ENCODE measurements at places on chromosomes 6 and 20.

DNA sequence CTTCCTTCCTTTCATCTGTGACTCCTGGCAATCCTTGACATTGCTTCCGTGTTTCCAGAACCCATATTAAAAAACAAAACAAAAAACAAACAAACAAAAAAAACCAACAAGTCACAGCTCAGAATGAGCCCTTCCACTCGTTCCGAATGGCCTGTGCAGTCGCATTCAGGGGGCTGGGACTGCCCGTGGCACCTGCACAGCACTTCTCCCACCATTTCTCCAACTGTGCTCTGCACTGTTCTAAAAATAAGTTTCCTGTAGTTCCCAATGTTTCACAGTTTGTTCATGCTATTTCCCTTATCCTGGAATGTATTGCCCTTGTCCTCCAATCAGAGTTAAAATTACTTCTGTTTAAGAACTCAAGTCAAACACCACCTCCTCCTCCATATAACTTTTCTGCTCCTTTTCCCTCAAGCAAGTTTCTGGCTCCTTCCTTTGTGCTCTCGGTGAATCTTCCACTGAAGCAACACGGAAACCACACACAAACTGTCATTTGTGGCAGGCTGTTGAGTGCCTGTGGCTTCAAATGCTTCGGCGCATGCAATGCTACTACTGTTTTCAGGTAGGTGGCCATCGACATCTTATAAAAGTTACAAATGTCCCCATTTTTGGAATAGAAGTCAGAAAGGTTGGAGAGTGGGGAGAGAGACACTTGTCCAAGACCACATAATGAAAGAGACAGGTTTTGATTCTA lies 57.7 kb downstream of the PDE10A start:
- DNase-seq: no peak

- DNase-seq: no peak
These were observed 5.2 kb downstream of the NKAIN4 start for GRCh38 chr20:63248835-63249591.

DNA sequence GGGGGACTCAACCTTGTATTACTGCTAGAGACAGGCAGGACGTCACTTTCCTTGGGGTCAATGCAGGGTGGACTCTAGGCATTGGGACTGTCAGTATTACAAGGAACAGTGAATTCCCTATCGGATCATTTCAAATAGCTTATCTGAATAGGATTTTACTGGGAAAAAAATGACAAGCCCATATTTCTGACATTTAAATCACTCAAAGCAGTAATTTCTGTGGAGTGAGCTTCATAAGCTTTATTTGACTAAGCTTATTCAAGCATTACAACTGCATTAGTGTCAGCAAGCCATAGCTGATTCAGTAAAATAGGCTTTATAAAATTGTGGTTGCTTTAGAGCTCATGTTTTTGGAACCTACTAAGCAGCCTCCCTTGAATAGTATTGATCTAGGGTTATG lies 44.3 kb downstream of the TRDN start:
- DNase-seq: no peak

DNA sequence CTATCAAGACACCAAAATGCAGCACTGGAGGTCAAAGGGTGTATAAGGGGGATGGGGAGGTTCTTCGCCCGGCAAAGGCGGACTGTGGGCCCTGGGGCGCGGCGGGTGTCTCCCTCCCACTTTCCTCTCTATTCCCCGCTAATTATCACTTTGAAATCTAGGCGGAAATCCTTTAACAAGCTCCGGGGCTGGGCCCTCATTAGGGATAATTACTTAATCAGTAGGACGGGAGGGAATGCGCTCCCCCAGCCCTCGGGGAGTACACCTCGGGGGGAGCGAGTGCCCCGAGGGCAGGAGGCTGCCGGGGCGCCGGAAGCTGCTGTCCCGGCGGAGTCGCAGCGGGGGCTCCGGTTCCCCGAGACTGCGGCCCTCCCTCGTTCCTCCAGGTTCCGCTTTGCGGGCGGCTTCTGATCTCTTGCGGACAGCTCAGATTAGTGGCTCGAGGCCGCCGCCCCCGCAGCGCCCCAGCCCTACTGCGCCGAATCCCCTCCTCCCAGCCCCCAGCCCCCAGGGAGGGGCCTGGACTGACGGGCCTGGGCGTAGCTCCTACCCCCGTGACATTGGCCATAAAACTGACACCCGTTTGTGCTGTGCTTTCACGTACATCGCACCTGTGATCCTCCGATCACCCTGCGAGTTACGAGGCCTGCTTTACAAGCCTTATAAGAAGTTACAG lies 14.7 kb downstream of the MUCL3 start:
- peak; percentile 93 for DNase-seq

DNA sequence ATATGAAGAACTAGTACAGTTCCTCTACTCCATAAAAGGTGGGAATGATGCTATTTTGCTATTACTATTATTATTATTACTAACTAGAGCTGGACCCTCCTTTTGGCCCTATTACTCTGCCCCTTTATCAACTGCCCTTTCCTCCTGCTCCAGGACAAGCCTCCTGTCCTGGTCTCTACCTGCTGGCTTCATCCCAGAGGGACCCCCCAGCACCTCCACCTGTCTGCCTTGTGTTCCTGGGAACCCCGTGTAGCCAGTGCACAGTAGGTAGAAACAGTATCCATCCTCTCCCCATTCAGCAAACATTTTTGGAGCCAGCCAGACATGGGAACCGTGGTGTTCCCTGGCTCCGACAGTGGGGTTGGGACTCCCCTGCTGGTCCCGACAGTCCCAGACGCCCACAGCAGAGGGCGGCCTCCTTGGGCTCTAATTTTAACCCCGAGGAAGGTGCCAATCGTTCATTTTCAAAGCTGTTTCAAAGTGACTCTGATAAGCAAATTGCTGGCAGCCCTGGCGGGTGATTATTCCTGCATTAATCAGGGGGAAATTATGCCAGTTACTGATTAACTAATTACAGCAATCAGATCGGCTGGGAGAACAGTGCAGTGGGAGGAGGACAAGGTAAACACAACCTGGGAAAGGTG lies 44.2 kb upstream of the MDGA1 start:
- DNase-seq: peak; percentile 80

- peak; percentile 40 for DNase-seq
These were observed 119.0 kb upstream of the MCHR2 start for GRCh38 chr6:100112855-100113508.

GRCh38 chr6:46990031-46990644 lies 52.0 kb downstream of the ADGRF1 start:
- peak; percentile 78 for DNase-seq

- DNase-seq: no peak
These were observed 13.1 kb downstream of the CDC5L start for GRCh38 chr6:44400572-44400971.

- peak; percentile 88 for DNase-seq
These were observed at the start of gene ALDH5A1 for GRCh38 chr6:24494821-24495795. Gene ALDH5A1 (plus strand): TSS chr6:24494969. CDS start chr6:24494997, 28 bp downstream.

DNA sequence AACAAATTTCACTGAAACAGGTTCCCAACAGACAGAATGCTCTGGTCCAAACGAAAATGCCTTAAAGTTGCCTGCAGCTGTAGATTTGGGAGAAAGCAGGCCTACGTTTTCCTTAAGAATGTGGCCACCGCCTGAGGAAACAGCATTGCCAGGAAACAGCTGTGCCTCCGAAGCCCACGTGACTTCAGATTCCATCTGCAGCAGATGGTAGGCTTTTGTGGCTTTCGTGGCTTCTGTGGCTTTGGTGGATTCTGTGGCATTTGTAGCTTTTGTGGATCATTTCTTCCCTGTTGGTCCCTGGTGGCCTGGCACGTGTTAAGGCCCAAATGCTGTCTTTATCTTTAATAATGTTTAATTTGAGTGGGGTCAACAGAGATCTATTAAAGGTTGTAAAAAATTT lies 222.9 kb downstream of the TTLL2 start:
- DNase-seq: no peak

GRCh38 chr6:112409311-112409710 lies 62.2 kb downstream of the RFPL4B start:
- DNase-seq: no peak

DNA sequence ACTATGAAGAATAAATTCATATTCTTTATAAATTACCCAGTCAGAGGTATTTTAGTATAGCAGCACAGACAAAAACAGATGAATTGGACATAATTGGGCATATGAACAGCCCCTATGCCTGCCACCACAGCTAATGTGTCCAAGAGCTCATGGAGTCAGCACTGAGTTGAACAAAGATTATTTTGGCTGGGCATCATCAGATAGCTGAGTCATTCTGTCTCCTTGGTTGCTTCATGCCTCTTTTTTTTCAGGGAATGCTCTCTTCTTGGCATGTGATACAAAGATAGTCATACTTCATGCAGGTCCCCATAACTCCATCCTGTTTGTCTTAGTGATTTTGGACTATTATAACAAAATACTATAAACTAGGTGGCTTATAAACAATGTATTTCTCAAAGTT lies 275.6 kb downstream of the TENT5A start:
- no peak for DNase-seq

GRCh38 chr20:34978092-34978744 lies 22.6 kb downstream of the MYH7B start:
- DNase-seq: no peak

- no peak for DNase-seq
These were observed 1.6 kb upstream of the TUBB1 start for GRCh38 chr20:59017493-59018231.

DNA sequence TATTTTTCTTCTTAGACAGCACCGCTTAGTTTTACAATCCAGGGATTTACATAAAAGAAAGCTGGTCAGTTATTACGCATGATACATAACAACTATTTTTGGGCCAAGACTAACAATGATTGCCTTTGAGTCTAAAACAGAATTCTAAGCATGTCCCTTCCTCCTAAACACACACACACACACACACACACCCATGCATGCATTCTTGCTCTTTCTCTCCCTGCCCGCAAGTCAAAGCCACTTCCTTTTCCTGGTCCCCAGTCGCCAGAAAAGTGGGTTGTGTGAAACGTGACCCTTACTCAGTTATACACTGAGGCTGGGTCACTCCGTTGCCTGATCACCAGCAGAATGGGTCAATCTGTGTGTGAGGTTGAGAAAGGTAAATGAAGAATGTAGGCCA lies 31.4 kb downstream of the FYN start:
- no peak for DNase-seq

DNA sequence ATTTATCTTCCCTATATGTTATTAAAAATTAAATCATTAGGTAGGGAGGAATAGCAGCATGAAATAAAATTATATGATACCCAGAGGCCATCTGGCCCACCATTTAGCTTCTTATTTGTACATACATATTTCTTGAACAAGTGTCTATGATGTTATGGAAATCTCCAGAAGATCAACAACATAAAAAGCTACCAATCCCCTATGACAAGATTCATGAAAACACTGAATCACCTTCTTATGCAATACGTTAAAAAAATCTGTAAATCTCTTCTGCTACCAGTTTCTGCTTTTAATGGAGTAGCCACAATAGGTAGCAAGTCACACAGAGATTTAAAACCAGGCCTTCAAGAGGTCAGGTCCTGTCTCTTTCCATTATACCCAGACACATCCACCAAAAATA lies 125.8 kb upstream of the ENPP5 start:
- peak; percentile 26 for DNase-seq

- peak; percentile 56 for DNase-seq
These were observed 1.9 kb downstream of the PLCB1 start for GRCh38 chr20:8133851-8134451.

DNA sequence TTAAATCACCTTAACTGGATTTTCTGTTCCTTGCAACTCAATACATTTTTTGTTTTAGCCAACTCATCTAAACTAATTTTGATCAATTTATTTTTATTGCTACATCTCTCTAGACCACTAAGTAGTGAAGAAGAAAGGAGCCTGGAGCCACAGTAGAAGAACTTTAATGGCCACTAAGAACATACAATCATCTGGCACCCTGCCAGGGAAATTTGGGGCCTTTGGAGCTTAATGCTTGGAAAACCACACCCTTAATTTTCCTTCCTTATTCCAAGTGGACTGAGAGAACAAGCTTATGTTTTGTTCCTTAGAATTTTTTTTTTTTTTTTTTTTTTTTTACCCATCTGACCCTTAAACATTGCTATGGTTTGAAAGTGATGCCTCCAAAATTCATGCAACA lies 12.0 kb upstream of the GMDS start:
- peak; percentile 68 for DNase-seq

- no peak for DNase-seq
These were observed 11.2 kb downstream of the ZBTB2 start for GRCh38 chr6:151379933-151380847.

DNA sequence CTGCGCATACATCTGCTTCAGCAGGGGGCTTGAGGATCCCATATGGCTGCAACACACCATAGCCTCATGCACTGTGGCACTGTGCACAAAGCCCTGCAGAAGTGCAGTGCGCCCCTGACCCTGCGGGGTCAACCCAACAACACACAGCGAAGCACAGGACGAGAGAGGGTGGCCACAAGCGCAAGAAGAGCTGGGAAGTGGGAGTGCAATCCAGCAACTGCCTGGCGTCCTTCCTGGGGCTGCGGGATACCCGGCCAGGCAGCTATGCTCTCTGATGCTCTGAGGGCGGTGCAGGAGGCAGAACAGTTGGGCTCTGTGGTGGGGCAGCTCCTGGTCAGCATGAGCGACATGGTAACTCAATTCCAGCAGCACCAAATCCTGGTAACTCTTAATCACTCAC lies 5.6 kb upstream of the ACSS1 start:
- no peak for DNase-seq

DNA sequence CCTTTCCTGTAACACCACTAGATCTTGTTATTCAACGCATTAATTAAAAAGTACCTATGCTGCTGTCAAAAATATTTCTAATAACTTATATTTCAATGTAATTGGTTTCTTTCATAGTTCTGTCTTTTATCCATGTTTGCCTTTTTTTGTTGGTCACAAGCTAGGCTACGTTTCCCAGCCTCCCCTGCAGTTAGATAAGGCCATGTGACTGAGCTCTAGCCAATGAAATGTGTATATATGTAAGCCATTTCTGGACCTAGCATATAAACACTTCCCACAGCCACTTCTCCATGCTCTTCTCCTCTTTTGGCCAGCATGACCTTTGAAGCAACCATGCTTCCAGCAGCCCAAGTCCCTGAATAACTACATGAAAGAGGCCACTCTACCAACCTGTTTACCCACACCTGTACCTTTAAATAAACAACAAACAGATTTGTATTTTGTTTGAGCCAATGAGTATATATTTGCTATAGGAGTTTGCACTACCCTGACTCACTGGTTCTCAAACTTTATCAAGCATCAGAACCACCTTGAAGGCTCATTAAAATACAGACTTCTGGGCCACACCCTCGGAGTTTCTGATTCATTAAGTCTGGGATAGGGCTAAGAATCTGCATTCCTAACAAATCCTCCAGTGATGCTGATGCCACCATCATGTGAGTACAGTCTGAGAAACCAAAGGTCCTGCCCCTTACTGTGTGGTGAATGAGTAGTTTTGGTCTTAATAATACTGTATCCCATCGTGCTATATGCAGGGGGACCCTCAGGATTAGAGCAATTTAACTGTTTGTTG lies 45.6 kb upstream of the BEND6 start:
- no peak for DNase-seq

GRCh38 chr6:90860822-90861601 lies 274.1 kb upstream of the MAP3K7 start:
- DNase-seq: peak; percentile 38
